ENCODE measurements at places on chromosomes 7 and 10.

- H3K27me3 ChIP-seq, result no peaks in the 10 kb centered on the region
- H3K4me3 ChIP-seq, result no peak overlapping the region
- DNase-seq, result no peak
- H3K36me3 ChIP-seq, result no peaks in the 10 kb centered on the region
Observed at GRCh38 chr7:124310934-124311390, 278.1 kb upstream of the TMEM229A start.

DNA sequence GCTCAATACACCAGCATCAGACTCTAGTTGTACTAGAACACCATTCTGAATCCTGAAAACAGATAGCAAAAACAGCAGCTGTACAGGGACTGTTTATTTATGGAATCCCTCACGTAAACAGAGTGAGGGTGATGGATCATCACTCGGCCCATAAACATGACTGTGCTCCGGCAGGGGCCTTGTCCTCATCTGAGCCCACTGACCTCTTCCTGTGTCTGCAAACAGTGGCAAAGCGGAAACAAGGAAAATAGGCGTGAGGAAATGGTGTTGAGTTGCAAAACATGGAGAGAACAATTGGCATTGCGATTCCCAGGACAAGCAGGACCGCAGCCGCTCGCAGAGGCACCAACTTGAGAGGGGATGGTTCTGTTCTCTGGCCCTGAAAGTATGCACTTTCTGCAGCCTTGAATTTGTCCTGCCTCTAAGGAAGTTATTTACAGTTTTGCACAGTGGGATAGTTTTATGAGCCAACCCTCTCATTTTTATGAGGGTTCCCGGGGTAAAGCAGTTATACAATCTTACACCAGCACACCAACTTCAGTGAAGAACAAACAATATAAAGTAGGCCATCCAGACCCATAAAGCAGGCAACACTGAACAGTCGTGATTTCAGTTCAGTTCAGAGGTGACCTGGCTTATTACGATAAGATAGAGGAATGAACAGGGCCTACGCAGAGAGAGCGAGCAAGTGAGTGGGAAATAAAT, 248.0 kb upstream of the FZD8 start:
- H3K4me1 ChIP-seq, result peaks cover 7% of the 10 kb centered on the region
- no peak overlapping the region for H3K27ac ChIP-seq
- DNase-seq, result no peak
- H3K27me3 ChIP-seq, result no peaks in the 10 kb centered on the region

DNA sequence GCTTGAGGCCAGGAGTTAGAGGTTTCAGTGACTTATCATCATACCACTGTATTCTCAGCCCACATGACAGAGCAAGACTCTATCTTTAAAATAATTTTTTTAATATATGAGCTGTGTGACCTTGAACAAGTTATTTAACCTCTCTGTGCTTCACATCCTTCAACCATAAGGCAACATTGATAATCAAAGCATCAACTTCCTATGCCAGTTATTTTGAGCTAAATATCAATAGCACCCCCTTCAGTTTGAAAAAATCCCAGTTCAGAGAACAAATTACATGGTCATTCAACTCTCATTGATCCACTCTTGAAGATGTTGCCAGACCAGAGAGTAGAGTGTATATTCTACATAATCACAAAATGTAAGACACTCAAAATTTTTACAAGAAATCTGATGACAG, 53.0 kb downstream of the ASNS start:
- H3K4me1 ChIP-seq, result no peaks in the 10 kb centered on the region
- H3K36me3 ChIP-seq, result no peaks in the 10 kb centered on the region
- no peaks in the 10 kb centered on the region for H3K27me3 ChIP-seq
- no peak overlapping the region for H3K27ac ChIP-seq

GRCh38 chr7:123789206-123789784, 40.5 kb upstream of the WASL start:
- H3K27ac ChIP-seq, result no peak overlapping the region
- H3K27me3 ChIP-seq, result no peaks in the 10 kb centered on the region
- H3K4me3 ChIP-seq, result no peak overlapping the region
- no peak for DNase-seq
- H3K4me1 ChIP-seq, result peaks cover 8% of the 10 kb centered on the region

DNA sequence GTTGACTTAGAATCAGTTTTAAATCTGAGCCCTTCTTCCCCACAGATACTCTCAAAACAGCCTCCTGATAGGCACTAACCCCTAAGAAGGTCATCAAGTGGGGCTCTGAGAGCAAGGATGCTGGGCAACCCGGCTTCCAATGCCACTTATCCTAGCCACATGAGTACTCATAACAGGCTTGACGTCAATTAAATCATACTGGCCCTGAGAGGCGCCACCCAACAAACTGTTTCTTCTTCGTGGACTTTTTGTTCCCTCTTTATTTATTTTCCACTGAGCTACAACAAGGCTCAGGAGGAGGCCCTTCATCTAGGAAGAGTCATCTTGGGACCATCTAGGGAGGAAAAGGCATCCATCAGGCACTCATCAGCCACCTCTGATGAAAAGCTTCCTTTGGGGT, 255.9 kb downstream of the KCNMA1 start:
- no peaks in the 10 kb centered on the region for H3K27me3 ChIP-seq
- H3K4me1 ChIP-seq, result peaks cover 8% of the 10 kb centered on the region
- H3K27ac ChIP-seq, result no peak overlapping the region
- no peak for DNase-seq
- H3K36me3 ChIP-seq, result no peaks in the 10 kb centered on the region

GRCh38 chr7:3923307-3923918, 622.4 kb downstream of the SDK1 start:
- no peak overlapping the region for H3K27ac ChIP-seq
- H3K27me3 ChIP-seq, result no peaks in the 10 kb centered on the region
- peaks cover 7% of the 10 kb centered on the region for H3K4me1 ChIP-seq
- no peaks in the 10 kb centered on the region for H3K36me3 ChIP-seq

DNA sequence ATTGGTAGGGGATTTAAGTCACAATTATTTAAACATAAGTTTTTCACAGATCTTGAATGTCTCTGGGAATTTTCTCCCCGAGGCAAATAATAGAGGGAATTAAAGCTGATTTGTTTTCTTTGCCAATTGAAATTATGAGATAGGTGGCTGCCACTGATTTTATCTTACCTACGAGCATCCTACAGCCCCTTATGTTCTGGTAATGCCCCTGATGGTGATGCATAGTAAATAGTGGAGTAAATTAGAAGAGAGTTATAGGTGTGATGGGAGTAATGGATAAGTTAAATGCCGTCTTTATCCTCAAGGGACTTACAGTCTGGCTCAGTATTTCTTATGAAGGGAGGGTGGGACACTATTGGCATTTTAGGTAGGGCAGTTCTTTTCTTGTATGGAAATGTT, 58.1 kb downstream of the HDAC9 start:
- H3K36me3 ChIP-seq, result no peaks in the 10 kb centered on the region
- H3K4me1 ChIP-seq, result peaks cover 8% of the 10 kb centered on the region
- no peak overlapping the region for H3K27ac ChIP-seq
- H3K4me3 ChIP-seq, result no peak overlapping the region
- no peaks in the 10 kb centered on the region for H3K27me3 ChIP-seq

- H3K27ac ChIP-seq, result peak overlapping the region; percentile 56
- peaks cover 26% of the 10 kb centered on the region for H3K4me1 ChIP-seq
- H3K4me3 ChIP-seq, result no peak overlapping the region
- no peaks in the 10 kb centered on the region for H3K27me3 ChIP-seq
- H3K36me3 ChIP-seq, result no peaks in the 10 kb centered on the region
Observed at GRCh38 chr10:128064108-128064969, 61.9 kb downstream of the MKI67 start.

DNA sequence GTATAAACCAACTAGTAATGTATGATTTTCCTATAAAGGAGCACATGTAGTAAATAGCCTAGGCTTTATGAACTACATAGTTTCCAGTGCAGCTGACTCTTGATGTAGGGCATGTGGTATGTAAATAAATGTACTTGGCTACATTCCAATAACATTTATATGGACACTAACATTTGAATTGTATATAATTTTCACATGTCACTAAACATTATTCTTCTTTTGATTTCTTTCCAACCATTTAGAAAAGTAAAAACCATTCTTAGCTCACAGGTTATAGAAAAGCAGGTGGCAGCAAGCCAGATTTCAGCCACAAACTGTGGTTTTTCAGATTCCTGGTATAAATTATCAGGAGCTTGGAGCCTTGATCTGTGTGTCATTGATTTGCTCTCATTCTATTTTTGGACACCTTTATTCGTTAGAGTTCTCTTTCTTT, 1182.0 kb downstream of the CNTNAP2 start:
- no peak overlapping the region for H3K27ac ChIP-seq
- H3K27me3 ChIP-seq, result no peaks in the 10 kb centered on the region
- no peaks in the 10 kb centered on the region for H3K4me1 ChIP-seq
- H3K4me3 ChIP-seq, result no peak overlapping the region

DNA sequence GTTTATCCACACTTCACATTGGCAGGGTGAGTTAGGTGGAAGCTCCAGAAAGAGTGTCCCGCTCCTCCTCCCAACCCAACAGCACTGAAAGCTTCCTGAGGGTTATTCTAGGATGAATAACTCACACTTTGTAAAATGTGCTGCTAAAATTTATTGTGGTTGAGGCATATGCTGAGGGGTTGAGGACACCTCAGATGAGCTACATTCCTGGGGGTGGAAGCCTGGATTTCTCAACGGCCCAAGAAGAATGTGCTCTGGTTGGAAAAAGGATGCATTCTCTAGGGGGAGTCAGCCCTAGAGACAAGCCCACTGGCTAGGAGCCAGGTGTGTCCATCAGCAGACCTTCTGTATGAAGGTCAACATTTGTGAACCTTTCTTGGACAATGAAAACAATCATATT, 91.5 kb upstream of the PDE1C start:
- DNase-seq, result no peak
- peaks cover 16% of the 10 kb centered on the region for H3K4me1 ChIP-seq
- H3K27ac ChIP-seq, result no peak overlapping the region
- no peaks in the 10 kb centered on the region for H3K27me3 ChIP-seq
- no peak overlapping the region for H3K4me3 ChIP-seq

GRCh38 chr10:58853668-58854067, 322.8 kb upstream of the PHYHIPL start:
- no peak overlapping the region for H3K4me3 ChIP-seq
- H3K27me3 ChIP-seq, result no peaks in the 10 kb centered on the region
- DNase-seq, result no peak
- no peak overlapping the region for H3K27ac ChIP-seq

GRCh38 chr10:69640196-69640980, 10.3 kb downstream of the FAM241B start:
- no peaks in the 10 kb centered on the region for H3K27me3 ChIP-seq
- DNase-seq, result no peak
- H3K27ac ChIP-seq, result no peak overlapping the region
- H3K36me3 ChIP-seq, result no peaks in the 10 kb centered on the region

DNA sequence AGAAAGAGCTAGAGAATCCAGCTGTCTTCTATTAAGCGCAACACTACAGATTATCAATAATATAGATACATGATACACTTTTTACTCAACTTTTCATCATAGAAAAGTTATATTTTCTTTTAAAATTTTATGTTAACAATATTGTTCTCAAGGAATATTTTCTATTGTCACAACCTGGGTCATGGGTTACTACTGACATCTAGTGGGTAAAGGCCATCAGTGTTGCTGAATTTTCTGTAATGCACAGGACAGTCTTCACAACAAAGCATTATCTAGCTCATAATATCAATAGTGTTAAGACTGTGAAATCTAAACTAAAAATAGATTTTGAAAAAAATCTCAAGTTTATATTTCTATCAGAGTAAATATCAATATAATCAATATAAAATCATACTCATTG, 209.8 kb downstream of the ZNF33B start:
- no peak for DNase-seq
- no peaks in the 10 kb centered on the region for H3K27me3 ChIP-seq
- no peak overlapping the region for H3K4me3 ChIP-seq
- H3K27ac ChIP-seq, result no peak overlapping the region

DNA sequence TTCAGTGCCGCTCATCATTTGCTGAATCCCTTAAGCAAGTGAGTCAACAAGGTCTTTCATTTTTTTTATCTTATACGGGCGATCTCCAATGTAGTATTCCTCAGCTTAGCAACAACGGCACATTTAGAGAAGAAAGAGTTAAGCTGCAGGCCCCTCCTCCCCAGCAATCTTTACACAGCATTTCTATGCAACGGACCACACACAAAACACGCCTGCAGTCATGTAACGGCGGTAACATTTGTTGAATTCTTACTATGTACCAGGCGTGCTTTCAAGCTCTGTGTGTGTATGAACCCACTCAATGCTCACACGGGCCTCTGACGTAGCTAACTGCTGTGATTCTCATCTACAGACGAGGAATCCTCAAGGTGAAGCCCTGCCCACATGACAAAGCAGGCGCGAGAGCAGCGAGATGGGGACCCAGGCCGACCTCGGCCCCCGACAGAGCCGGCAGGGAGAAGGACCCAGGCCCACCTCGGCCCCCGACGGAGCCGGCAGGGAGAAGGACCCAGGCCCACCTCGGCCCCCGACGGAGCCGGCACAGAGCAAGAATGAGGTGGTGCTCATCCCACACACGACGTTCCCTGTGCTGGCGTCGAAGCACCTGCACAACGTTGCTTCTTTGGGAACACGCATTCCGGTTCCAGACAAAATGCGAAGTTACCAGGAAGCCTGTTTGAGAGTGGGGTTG, 240.7 kb downstream of the ZMYND11 start:
- H3K4me3 ChIP-seq, result no peak overlapping the region
- H3K27me3 ChIP-seq, result no peaks in the 10 kb centered on the region
- H3K36me3 ChIP-seq, result no peaks in the 10 kb centered on the region
- no peak for DNase-seq

GRCh38 chr10:30182191-30183054, 123.0 kb upstream of the JCAD start:
- no peak overlapping the region for H3K4me3 ChIP-seq
- peaks cover 19% of the 10 kb centered on the region for H3K4me1 ChIP-seq
- H3K27me3 ChIP-seq, result no peaks in the 10 kb centered on the region
- H3K27ac ChIP-seq, result peak overlapping the region; percentile 66
- no peak for DNase-seq

GRCh38 chr10:84693006-84693405, 364.6 kb downstream of the CCSER2 start:
- H3K27me3 ChIP-seq, result no peaks in the 10 kb centered on the region
- H3K27ac ChIP-seq, result no peak overlapping the region
- no peak overlapping the region for H3K4me3 ChIP-seq
- H3K4me1 ChIP-seq, result no peaks in the 10 kb centered on the region

DNA sequence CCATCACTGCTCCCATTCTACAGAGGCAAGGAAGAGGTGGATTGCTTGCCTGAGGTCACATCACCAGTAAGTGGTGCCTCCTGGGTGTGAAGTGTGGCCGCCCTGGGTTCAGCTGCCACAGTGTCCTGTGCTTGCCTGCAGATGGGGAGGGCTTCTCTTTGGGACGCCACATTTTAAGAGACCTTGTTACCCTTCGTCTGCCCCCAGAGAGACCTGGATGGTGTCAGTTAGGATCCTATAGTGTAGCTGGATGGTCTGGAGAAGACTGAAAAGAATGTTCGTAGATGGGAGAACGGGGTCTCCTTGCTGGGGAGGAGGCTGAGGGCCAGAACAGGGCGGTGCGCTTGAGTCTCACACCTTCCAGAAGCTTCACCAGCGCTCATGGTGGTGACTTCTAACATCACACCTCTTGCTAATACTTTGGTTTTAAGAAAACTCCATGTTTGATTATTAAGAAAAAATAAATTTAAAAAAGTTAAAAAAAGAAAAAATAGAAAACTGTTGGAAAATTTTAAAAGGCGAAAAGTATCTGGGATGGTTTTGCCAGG, 2.3 kb downstream of the DOCK1 start:
- no peak overlapping the region for H3K4me3 ChIP-seq
- no peaks in the 10 kb centered on the region for H3K36me3 ChIP-seq
- no peak for DNase-seq
- no peaks in the 10 kb centered on the region for H3K27me3 ChIP-seq
- H3K4me1 ChIP-seq, result peaks cover 51% of the 10 kb centered on the region

All from vagina (tissue), 2 donors.